M059J (cell line): ENCODE measurements at places on chromosomes 5 and 9. TPM values are rescaled to one million over a fixed set of nuclear protein-coding genes. Genes with fewer than 3 reads are reported as not detected.
A peak's percentile ranks its signal among the peaks of the same experiment; 100 is the strongest.

GRCh38 chr5:90598293-90598692, 39.7 kb downstream of the ADGRV1 start:
- DNase-seq: no peak

TAF11L6 gene
- not detected in 2 replicates for total RNA-seq

SPZ1 gene
- not detected in 2 replicates for total RNA-seq

- DNase-seq: no peak
Measured at GRCh38 chr9:38305582-38305981, 86.9 kb upstream of the ALDH1B1 start.

DNA sequence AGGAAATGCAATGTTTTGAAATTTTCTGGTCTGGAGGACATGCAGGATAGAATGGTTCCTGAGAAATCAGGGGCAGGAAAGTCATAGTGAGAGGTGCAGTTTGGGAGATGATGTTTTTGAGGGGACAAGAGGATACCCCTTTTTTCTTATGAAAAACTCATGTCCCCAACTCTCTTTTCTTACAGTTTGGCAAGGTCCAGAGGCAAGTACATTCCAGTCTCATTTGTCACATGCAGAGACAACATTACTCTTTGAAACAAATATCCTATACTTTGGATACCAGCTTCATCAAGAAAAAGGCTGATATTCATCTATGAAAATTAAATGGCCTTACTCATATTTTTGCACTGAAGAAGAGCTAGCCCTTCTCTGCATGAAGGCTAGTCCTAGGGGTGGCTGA, 48.2 kb downstream of the EQTN start:
- DNase-seq: peak; percentile 32

DNA sequence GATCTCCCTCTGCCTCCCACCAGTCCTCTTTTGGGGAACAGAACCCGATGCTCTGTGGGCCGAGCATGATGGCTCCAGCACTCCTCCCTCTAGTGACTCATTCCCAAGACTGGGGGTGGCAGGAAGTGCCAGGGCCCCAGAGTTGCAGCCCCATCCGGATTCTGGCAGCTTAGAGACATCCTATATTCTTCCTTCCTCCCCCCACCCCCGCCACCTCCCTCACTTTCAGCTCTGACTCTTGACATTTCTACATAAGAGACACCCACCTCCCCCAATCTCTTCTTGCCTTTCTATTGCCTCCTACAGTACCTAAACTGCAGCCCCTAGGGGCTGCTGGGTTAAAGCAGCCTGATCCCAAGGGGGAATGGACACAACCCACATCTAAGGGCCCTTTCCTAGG, 47.1 kb upstream of the MATR3 start:
- peak; percentile 78 for DNase-seq

- DNase-seq: no peak
Measured at GRCh38 chr5:154648229-154648628, 106.9 kb upstream of the LARP1 start.

GRCh38 chr5:142007237-142007544, 5.6 kb downstream of the GNPDA1 start:
- no peak for DNase-seq

- peak; percentile 76 for DNase-seq
Measured at GRCh38 chr5:142685418-142686209, at the start of gene FGF1. FGF1 (minus strand) TSS chr5:142686090; CDS start chr5:142614127, 71,963 bp downstream.

MAP3K1 gene
- 10.2 and 15.4 TPM in 2 replicates for total RNA-seq

C5orf58 gene
- total RNA-seq: not detected in 2 replicates

SARDH gene
- 1.3 and 1.4 TPM in 2 replicates for total RNA-seq

- DNase-seq: no peak
Measured at GRCh38 chr5:157295247-157295646, 29.3 kb downstream of the CYFIP2 start.

GRCh38 chr9:91199739-91200497, 161.8 kb downstream of the AUH start:
- no peak for DNase-seq

GRCh38 chr9:110887276-110887675, 151.0 kb downstream of the LPAR1 start:
- no peak for DNase-seq

- DNase-seq: peak; percentile 99
Measured at GRCh38 chr5:125484742-125485641, 738.6 kb upstream of the ZNF608 start.

CKS2 gene
- 574 and 946 TPM in 2 replicates for total RNA-seq

GHR gene
- 0.05 and 0.57 TPM in 2 replicates for total RNA-seq

- DNase-seq: peak; percentile 75
Measured at GRCh38 chr9:95816716-95817115, 58.8 kb upstream of the ERCC6L2 start.

DNA sequence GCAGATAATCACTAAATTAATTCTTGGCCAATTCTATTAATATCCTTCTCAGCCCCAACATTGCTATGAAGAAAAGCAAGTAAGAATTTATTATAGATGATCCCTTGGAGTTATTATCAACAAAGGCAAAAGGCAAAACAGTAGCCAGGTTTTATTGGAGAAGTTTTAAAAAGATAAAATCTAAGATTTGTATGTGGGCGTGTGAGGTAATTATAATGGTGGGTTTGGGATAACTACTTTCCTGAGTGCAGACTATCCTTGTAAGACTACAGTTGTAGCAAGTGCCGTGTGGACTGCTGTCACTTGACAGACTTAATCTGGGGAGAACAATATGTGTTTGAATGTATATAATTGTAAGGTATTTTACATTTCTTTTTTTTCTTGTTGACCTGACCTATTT, 23.2 kb downstream of the SLC31A1 start:
- no peak for DNase-seq

GRCh38 chr5:176748073-176748966, 62.0 kb upstream of the UNC5A start:
- DNase-seq: peak; percentile 53

DNA sequence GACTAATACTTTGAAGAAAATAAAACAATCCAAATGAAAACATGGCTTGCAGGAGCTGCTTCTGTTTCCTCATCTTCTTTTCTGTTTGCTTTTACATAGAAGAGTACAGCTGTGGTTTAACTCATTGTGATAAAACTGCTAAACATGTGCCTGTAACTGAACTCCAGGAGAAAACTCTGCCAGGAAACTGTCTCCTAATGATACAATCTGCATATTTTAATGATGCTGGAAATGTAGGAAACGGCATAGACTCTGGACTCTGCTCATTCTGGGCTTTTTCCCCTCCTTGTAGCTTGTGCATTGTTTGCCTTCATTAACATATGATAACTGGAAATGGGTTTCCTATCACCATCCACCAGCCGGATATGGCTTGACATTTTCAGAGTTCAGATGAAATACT, 813.3 kb upstream of the WWC1 start:
- peak; percentile 26 for DNase-seq

DNA sequence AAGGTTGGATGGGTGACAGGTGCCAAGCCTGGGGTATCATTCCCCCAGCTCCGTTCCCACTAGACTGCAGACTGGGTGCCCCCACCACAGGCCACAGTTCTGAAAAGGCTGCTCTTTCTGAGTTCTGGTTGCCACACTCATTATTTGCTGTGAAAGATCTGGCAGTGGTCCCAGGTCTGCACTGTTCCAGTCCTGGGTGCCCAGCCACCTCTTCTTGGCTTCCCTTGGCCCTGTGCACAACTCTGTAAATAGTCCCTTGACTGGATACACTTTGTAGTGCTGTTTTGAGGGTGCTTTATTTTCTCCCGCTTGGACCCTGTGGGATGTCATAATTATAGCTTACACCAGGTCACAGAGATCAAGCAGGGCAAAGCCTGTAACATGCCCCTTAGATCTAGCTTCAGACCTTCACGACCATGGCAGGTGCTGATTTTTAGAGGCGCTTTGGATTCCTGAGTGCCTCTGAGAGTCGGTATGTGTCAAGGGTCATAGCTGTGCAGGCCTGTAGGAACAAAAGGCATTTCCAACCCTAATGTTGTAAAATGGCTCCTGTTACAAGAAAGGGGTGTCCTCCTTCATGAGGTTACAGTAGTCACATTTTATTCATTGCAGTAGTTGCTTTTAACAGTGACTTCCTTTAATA, 344.9 kb downstream of the ICE1 start:
- DNase-seq: no peak

- DNase-seq: no peak
Measured at GRCh38 chr5:14213253-14213652, 70.1 kb downstream of the TRIO start.

DNA sequence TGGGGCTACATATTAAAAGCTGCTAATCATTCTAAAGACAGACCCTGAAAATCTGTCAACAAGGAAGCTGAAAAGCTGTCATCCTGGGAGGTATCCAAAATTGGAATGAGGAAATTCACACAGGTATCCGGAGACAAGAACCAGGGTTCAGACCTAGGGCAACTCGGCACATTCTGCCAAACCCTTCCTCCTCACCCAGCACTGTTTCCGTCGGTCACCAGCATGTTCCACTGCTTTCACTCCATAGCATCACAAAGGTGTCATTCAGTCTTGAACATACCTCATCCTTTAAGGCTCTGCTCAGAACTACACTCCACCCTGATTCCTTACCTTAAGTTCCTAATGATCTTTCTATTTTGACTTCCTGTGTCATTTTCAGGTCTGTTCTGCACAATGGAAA, 153.1 kb upstream of the RASA1 start:
- peak; percentile 35 for DNase-seq
